B cell (primary cell): ENCODE measurements at places on chromosomes 13 and 19. TPM values are rescaled to one million over a fixed set of nuclear protein-coding genes. Genes with fewer than 3 reads are reported as not detected.
A peak's percentile ranks its signal among the peaks of the same experiment; 100 is the strongest.

GRCh38 chr19:17997969-17998826, 9.8 kb upstream of the ARRDC2 start:
- H3K27ac ChIP-seq: no peak overlapping the region
- H3K36me3 ChIP-seq: no peaks in the 10 kb centered on the region
- peak; percentile 46 for DNase-seq
- no peak overlapping the region for H3K4me3 ChIP-seq

- no peaks in the 10 kb centered on the region for H3K27me3 ChIP-seq
- H3K27ac ChIP-seq: peak overlapping the region; percentile 32
- H3K4me3 ChIP-seq: no peak overlapping the region
- peak; percentile 56 for DNase-seq
Observed at GRCh38 chr13:77513719-77514335, 21.7 kb upstream of the SCEL start.

DNA sequence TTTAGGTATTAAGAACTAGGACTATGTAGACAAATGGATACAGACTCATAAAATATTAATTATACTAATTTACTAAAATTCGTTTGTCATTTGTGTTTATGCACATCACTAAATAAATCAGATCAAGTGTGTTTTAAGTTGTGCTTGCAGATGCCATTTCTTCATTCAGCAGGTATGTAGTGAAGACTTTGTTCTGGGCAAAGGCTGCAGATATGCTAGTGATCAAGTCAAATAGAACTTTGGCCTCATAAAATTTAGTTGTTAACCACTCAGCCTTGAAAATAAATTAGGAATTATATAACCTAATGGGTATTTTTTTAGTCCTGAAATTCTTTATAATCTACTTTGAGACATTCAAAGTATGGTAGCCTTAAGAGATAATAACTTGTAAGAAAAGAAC, 80.4 kb upstream of the TRPC4 start:
- H3K27me3 ChIP-seq: no peaks in the 10 kb centered on the region
- no peak for DNase-seq
- H3K4me3 ChIP-seq: no peak overlapping the region
- no peak overlapping the region for H3K27ac ChIP-seq
- no peaks in the 10 kb centered on the region for H3K36me3 ChIP-seq

DNA sequence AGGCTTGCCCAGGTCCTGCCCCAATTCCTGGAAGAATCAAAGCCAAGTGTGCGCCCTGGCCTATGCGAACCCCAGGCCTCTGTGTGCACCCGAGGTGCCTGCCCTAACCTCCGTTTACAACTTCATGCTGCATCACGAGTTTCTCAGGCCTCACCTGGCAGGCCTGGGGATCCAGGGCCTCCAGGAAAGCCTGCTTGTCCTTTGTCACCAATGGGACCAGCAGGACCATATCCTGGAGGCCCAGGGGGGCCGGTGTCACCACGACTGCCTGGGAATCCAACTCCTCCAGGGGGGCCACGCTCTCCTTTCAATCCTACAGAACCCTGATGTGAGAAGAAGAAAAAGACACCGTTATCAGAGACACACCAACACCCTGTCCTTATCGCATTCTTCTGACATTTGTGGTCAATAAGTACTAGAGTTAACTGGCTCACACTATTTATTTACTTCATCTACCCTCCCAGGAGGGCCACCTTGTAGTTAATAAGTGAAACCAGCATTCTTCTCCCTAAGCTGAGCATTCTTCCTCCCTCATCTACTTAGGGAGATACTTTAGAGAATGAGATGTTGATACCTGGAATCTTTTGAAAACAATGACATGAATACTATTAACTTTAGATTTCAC, 120.6 kb downstream of the COL4A1 start:
- H3K27ac ChIP-seq: no peak overlapping the region
- H3K36me3 ChIP-seq: no peaks in the 10 kb centered on the region
- DNase-seq: no peak
- H3K27me3 ChIP-seq: no peaks in the 10 kb centered on the region

DNA sequence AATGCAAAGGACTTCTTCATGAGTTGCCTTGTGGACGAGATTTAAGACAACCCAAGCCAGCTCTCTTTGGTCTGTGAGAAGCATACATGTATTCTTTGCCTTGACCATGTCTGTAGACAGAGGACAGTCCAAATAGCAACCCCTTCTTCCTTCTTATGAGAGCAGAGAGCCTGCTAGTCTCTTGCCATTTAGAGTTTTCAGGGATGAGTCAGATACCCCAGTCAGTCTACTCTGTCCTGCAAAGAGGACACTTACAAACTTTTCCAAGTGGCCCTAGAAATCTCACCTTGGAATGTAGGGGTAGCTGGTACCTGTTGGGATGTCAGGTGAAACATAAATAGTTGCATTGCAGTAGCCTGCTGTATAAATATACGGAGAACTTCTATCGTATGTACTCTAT, 36.7 kb downstream of the DNAJC3 start:
- H3K4me1 ChIP-seq: peaks cover 2% of the 10 kb centered on the region
- DNase-seq: no peak
- no peak overlapping the region for H3K4me3 ChIP-seq
- peaks cover 6% of the 10 kb centered on the region for H3K36me3 ChIP-seq

DNA sequence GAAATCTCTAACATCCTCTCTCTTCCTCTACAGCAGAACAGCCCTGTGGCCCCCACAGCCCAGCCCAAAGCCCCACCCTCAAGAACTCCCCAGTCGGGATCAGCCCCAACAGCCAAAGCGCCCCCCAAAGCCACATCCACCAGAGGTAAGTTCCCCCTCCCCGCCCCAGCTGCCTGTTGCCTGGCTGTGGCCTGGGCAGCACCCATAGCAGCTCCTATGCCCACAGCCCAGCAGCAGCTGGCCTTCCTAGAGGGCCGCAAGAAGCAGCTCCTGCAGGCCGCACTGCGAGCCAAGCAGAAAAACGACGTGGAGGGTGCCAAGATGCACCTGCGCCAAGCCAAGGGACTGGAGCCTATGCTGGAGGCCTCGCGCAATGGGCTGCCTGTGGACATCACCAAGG, 14.5 kb downstream of the CC2D1A start:
- H3K36me3 ChIP-seq: peaks cover 41% of the 10 kb centered on the region
- DNase-seq: no peak

GRCh38 chr19:1206864-1207450, 1.4 kb downstream of the STK11 start:
- no peaks in the 10 kb centered on the region for H3K27me3 ChIP-seq
- H3K4me3 ChIP-seq: peak overlapping the region; percentile 63
- peaks cover 16% of the 10 kb centered on the region for H3K4me1 ChIP-seq
- peak overlapping the region; percentile 64 for H3K27ac ChIP-seq
- DNase-seq: peak; percentile 69

DNA sequence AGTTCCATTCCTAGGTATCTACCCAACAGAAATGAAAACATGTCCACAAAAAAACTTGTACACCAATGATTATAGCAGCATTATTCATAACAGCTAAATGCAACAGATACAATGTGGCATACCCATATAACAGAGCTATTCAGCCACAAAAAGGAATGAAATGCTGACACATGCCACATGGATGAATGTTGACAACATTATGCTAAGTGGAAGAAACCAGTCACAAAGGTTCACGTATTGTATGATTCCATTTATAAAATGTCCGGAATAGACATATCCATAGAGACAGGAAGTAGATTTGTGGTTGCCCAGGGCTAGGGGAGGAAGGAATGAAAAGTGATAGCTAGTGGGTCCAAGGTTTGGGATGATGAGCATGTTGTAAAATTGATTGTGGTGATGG, 10.8 kb downstream of the CRYL1 start:
- DNase-seq: no peak
- H3K4me1 ChIP-seq: no peaks in the 10 kb centered on the region
- no peak overlapping the region for H3K4me3 ChIP-seq
- H3K27me3 ChIP-seq: no peaks in the 10 kb centered on the region

GRCh38 chr13:20001366-20002190, 43.1 kb downstream of the ZMYM2 start:
- H3K4me3 ChIP-seq: no peak overlapping the region
- DNase-seq: no peak
- no peaks in the 10 kb centered on the region for H3K27me3 ChIP-seq
- no peaks in the 10 kb centered on the region for H3K4me1 ChIP-seq
- no peak overlapping the region for H3K27ac ChIP-seq

DNA sequence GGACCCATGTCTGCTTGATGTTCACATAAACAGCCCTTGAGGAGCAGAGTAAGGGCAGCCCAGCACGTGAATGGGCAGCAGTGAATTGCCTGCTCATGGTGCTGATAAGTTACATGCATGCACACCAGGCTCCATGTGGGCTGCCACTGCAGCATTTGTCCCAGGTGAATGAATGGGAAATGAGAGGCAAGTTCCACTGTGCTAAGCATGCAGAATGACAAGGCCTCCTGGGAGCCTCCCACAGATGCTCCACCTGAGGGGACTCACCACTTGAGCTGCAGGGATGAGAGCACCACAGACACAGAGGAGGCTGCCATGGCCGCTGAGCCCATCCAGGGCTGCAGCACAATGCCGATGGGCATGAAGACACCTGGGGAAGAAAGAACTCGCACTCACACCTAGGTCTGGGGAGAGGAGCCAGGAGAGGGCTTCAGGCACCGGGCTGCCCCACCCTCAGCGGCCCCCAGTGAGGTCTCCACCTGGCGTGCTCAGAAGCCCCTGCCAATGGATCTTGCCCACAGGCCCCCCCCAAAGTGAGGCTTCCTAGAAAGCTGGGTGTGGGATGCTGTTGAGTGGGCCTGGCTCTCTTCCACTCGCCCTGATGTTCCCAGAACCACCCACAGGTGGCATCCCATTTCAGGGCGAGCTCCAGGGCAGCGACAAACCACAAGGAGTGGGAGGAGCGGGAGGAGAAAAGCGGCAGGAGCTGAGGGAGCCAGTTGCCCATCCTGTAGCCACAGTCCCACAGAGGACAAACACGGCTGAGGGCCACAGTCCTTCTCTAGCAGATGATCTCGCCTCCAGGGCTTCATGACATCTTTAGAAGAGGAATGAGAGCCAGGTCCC, 73.8 kb downstream of the CCDC70 start:
- H3K36me3 ChIP-seq: no peaks in the 10 kb centered on the region
- H3K4me1 ChIP-seq: no peaks in the 10 kb centered on the region
- no peak overlapping the region for H3K4me3 ChIP-seq
- H3K27me3 ChIP-seq: no peaks in the 10 kb centered on the region

- no peak for DNase-seq
- no peaks in the 10 kb centered on the region for H3K4me1 ChIP-seq
- H3K27ac ChIP-seq: no peak overlapping the region
- no peaks in the 10 kb centered on the region for H3K27me3 ChIP-seq
- no peaks in the 10 kb centered on the region for H3K36me3 ChIP-seq
Observed at GRCh38 chr13:46468570-46469463, 81.8 kb upstream of the RUBCNL start.

- no peaks in the 10 kb centered on the region for H3K36me3 ChIP-seq
- H3K27ac ChIP-seq: no peak overlapping the region
- H3K27me3 ChIP-seq: no peaks in the 10 kb centered on the region
- H3K4me1 ChIP-seq: no peaks in the 10 kb centered on the region
- no peak for DNase-seq
Observed at GRCh38 chr13:25811506-25811905, 240.3 kb downstream of the SHISA2 start.

- no peaks in the 10 kb centered on the region for H3K4me1 ChIP-seq
- H3K27me3 ChIP-seq: no peaks in the 10 kb centered on the region
- no peak overlapping the region for H3K4me3 ChIP-seq
- H3K27ac ChIP-seq: no peak overlapping the region
- no peaks in the 10 kb centered on the region for H3K36me3 ChIP-seq
Observed at GRCh38 chr13:32164622-32165268, 133.2 kb downstream of the FRY start.

- H3K27me3 ChIP-seq: no peaks in the 10 kb centered on the region
- H3K27ac ChIP-seq: no peak overlapping the region
- no peaks in the 10 kb centered on the region for H3K36me3 ChIP-seq
Observed at GRCh38 chr13:47407808-47408207, 511.0 kb upstream of the HTR2A start.

GRCh38 chr19:7982103-7982502, 23.3 kb downstream of the ELAVL1 start:
- H3K36me3 ChIP-seq: no peaks in the 10 kb centered on the region
- H3K4me3 ChIP-seq: no peak overlapping the region

DNA sequence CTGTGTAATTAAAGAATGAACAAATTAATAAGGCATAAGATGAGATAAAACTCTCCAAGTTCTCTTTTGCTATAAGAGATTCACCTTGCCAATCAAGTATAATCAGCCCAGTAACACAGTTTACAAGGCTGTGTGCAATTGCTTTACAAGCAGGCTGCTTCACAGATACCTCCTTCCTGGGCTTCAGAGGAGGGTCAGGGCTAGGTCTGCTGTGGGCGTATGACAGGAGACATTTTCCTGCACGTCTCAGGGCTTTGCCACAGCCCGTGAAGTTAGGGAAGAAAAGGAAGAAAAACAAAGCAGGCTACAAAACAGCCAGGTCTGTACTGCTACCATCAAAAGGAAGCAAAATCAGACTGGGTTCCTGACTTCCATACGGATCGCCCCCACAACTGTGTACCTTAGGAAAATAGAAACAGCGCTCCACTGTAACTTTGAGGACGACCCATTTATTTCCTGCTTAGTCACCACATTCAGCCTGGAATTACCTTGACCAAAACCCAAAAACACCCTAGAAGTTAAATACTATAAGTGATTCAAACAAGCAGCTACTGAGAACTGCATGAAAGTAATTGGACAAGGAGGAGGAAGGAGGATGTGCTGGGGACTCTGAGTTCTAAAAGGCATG, 12.4 kb downstream of the EFNB2 start:
- no peak overlapping the region for H3K4me3 ChIP-seq
- DNase-seq: no peak
- no peaks in the 10 kb centered on the region for H3K27me3 ChIP-seq
- H3K4me1 ChIP-seq: no peaks in the 10 kb centered on the region

DNA sequence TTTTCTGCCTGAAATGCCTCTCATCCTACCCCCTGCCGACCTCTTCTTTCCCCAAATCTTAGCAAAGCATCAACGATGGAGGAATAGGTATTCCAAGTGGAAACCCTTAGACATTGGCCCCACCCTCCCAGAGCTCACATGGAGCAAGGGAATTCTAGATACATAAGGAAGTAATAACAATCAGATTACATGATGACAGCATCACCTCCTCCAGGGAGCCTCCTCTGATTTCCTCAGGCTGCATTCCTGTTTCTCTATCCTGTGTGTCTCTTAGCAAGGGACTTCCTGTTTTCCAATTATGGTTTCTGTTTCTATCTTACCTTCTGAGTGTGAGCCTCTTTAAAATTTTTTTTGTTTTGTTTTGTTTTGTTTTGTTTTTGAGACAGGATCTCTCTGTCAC, 246.6 kb downstream of the TSHZ3 start:
- DNase-seq: no peak
- no peaks in the 10 kb centered on the region for H3K27me3 ChIP-seq
- H3K27ac ChIP-seq: no peak overlapping the region
- no peak overlapping the region for H3K4me3 ChIP-seq
- no peaks in the 10 kb centered on the region for H3K36me3 ChIP-seq
- H3K4me1 ChIP-seq: no peaks in the 10 kb centered on the region

MAST1 gene
- 0.39 and 1.2 TPM in 2 replicates for total RNA-seq

FAM124A gene
- total RNA-seq: 0.15 and 0.39 TPM in 2 replicates

FBXO17 gene
- not detected in 2 replicates for total RNA-seq

CASP14 gene
- total RNA-seq: not detected in 2 replicates

ACP7 gene
- total RNA-seq: not detected in 2 replicates

SKA3 gene
- 0.20 and 0.53 TPM in 2 replicates for total RNA-seq

DDA1 gene
- 35.5 and 38.4 TPM in 2 replicates for total RNA-seq

HPN gene
- total RNA-seq: not detected in 2 replicates

TGDS gene
- total RNA-seq: 12.1 and 14.7 TPM in 2 replicates

C13orf42 gene
- not detected in 2 replicates for total RNA-seq

GAPDHS gene
- total RNA-seq: not detected in 2 replicates

LYPD3 gene
- 0.27 TPM in 1 of 2 replicates, not detected in the other for total RNA-seq

MAB21L1 gene
- not detected in 2 replicates for total RNA-seq

ARRDC5 gene
- total RNA-seq: 10.2 and 13.0 TPM in 2 replicates

RNF113B gene
- total RNA-seq: not detected in 2 replicates
